ENCODE measurements at places on chromosomes 3 and 15.

DNA sequence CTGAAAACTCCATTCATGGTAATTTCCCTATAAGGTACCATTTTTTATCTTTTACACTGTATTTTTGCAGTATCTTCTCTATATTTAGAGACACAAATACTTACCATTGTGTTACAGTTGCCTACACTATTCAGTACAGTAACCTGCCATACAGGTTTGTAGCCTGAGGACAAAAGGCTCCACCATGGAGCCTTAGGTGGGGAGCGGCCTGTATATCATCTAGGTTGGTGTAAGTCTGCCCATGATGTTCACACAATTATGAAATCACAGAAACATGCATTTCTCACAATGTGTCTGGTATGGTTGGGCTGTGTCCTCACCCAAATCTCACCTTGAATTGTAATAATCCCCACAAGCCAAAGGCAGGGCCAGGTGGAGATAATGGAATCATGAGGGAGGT is 43.9 kb upstream of the LYSMD4 start:
- no peak overlapping the region for H3K27ac ChIP-seq
- H3K36me3 ChIP-seq: no peaks in the 10 kb centered on the region
- H3K27me3 ChIP-seq: no peaks in the 10 kb centered on the region
- DNase-seq: no peak
- H3K4me3 ChIP-seq: no peak overlapping the region

- no peak overlapping the region for H3K4me3 ChIP-seq
- H3K4me1 ChIP-seq: no peaks in the 10 kb centered on the region
- no peak overlapping the region for H3K27ac ChIP-seq
- H3K27me3 ChIP-seq: no peaks in the 10 kb centered on the region
Observed at GRCh38 chr3:3353153-3353552, 173.7 kb upstream of the CRBN start.

DNA sequence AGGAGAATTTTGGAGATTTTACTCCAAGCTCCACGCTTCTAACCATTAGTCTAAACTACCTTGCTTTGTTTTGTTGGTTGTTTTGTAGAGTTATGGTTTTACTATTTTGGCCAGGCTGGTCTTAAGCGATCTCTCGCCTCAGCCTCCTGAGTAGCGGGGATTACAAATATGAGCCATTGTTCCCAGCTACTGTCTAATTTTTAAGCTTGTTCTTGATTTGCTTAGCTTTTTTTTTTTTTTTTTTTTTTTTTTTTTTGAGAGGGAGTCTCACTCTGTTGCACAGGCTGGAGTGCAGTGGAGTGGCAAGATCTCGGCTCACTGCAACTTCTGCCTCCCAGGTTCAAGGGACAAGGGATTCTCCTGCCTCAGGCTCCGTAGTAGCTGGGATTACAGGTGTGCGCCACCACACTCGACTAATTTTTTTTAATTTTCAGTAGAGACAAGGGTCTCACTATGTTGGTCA is 28.5 kb downstream of the EFCAB12 start:
- H3K4me3 ChIP-seq: peak overlapping the region; percentile 79
- H3K36me3 ChIP-seq: no peaks in the 10 kb centered on the region
- H3K27ac ChIP-seq: peak overlapping the region; percentile 89
- no peaks in the 10 kb centered on the region for H3K27me3 ChIP-seq
- H3K4me1 ChIP-seq: peaks cover 5% of the 10 kb centered on the region
- DNase-seq: no peak

DNA sequence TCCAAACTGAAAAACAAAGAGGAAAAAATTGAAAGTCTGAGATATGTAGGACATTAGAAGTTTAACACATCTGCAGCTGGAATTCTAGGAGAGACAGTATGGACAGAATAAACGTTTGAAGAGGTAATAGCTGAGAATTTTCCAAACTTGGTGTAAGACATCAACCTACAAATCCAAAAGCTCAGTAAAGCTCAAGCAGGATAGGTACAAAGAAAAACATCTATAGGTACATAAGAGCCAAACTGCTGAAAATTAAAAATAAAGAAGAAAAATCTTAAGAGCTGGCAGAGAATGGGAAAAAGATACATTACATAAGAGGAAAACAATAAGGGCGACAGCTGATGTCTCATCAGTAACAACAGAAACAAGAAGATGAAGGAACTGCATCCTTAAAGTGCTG is 22.8 kb upstream of the C3orf22 start:
- H3K36me3 ChIP-seq: no peaks in the 10 kb centered on the region
- no peak overlapping the region for H3K27ac ChIP-seq
- no peaks in the 10 kb centered on the region for H3K4me1 ChIP-seq
- no peaks in the 10 kb centered on the region for H3K27me3 ChIP-seq
- DNase-seq: no peak

- H3K27me3 ChIP-seq: no peaks in the 10 kb centered on the region
- H3K4me3 ChIP-seq: no peak overlapping the region
- H3K36me3 ChIP-seq: no peaks in the 10 kb centered on the region
- DNase-seq: peak; percentile 64
- H3K4me1 ChIP-seq: peaks cover 2% of the 10 kb centered on the region
- no peak overlapping the region for H3K27ac ChIP-seq
Observed at GRCh38 chr15:94324117-94324826, 92.9 kb downstream of the MCTP2 start.
